ENCODE measurements at places on chromosomes 1 and 21. TPM values are rescaled to one million over a fixed set of nuclear protein-coding genes. Genes with fewer than 3 reads are reported as not detected.

Gene MRPL24
- polyA plus RNA-seq, result 74.0 TPM

Gene PTPRF
- polyA plus RNA-seq, result 233 TPM

Gene TMEM61
- polyA plus RNA-seq, result 1.6 TPM

Gene OR2T11
- polyA plus RNA-seq, result not detected

Gene SRSF10
- 269 TPM for polyA plus RNA-seq

Gene MAGI3
- 25.9 TPM for polyA plus RNA-seq

Gene HMCN1
- 51.2 TPM for polyA plus RNA-seq

Measured in renal pelvis (tissue), 12 donors.